Fibroblast of skin of scalp (primary cell): ENCODE measurements at places on chromosomes 13 and 19.

GRCh38 chr13:27556109-27556508, 64.2 kb downstream of the LNX2 start:
- DNase-seq = peak; percentile 73

DNA sequence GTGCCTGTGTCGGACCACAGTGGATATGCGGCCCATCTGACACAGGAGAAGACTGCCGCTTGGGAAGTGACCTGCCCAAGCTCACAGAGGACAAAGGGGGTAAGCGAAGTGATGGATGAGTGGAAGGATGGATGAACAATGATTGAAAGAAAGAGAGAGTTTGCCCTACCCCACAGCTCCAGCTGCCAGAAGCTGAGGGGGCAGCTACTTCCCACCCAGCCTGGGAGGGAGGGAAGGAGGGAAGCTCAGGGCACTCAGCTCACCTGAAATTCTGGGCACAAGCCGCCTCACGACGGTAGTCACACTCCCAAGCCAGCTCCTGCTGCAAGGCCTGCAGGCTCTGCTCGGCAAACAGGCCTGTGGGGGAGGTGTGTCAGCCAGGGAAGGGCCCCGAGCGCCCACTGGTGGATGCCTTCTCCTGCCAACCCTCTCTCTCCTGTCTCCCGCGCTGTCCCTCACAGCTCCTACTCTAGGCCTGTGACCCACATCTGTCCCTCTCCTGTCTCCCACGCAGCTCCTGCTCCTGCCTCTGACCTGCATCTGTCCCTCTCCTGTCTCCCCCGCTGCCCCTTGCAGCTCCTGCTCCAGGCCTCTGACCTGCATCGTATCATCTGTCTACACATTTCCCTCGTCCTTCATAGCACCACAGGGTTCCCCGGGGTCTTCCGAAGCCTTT, 12.0 kb upstream of the NUMBL start:
- DNase-seq = peak; percentile 37

DNA sequence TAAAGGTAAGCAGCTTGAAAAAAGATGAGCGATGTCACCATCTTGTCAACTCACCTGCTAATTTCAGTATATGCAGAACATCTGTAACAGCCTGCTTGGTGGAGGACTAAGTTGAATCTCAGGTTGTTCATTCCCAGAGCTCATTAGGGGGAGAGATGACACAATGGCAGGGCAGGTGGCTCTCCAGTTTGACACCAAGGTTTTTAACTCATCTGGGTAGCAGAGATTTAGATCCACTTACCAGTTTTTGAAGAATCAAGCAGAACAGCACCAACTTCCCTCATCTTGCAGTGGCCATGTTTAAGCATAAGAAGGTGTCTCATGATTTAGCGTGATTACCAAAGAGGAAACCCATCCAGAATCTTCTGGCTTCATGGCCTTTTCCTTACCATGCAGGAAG, 168.3 kb downstream of the TSHZ3 start:
- DNase-seq = no peak

GRCh38 chr13:47904241-47904640, 96.8 kb downstream of the SUCLA2 start:
- no peak for DNase-seq

DNA sequence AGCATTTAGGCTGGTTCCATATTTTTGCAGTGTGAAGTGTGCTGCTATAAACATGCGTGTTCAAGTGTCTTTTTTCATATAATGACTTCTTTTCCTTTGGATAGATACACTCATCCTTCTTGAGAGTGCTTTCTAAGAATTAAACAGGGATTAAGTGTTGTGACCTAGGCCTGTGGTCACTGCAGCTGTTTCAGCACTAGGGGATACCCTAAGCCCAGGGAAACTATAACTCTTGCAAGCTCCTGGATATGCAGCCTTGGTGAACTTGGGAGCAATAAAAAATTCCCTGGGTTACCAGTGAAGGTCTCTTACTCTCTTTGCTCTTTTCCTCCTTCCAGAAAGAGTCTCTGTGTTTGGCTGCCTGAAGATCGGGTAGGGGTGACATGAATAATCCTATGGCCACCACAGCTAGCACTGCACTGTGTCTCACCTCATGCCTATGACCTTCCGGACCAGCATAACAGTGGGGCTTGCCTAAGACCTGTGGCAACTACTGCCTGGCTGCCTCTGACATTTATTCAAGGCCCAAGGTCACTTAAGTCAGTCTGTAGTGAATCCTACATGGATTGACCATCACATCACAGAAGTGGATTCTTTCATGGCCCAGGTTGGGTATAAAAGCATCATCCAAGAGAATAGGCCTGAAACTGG, 799.7 kb downstream of the DACH1 start:
- no peak for DNase-seq
